Brain pericyte (primary cell): ENCODE measurements at places on chromosomes 2 and 18.
A peak's percentile ranks its signal among the peaks of the same experiment; 100 is the strongest.

GRCh38 chr18:27004056-27004829, 138.7 kb upstream of the AQP4 start:
- DNase-seq, result no peak

- DNase-seq, result no peak
Observed at GRCh38 chr2:42060718-42061619, 13.1 kb downstream of the PKDCC start.

DNA sequence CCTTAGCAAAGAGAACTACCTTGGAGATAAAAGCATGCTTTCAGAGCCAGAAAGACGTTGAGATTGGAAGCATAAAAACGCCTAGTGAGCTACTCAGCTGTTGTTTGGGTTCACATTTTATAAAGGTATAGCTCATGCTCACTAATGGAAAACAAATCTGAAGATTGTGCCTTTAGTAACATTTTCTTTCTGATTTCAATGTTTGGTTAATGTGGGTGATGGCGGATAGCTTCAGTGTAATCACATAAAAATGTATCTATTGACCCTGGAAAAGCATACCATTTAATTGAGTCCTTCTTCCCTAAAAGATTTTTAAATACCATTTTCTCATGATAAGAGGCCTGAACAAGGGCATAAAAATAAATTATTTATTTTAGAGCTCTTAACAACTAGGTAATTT, 73.4 kb downstream of the DTNA start:
- no peak for DNase-seq

- DNase-seq, result no peak
Observed at GRCh38 chr2:203105996-203106395, 91.3 kb downstream of the NBEAL1 start.

- DNase-seq, result no peak
Observed at GRCh38 chr2:225027061-225027762, 15.1 kb downstream of the DOCK10 start.

- DNase-seq, result peak; percentile 56
Observed at GRCh38 chr2:28566521-28567041, 70.7 kb downstream of the PLB1 start.
